ENCODE measurements at places on chromosomes 1 and 21.
A peak's percentile ranks its signal among the peaks of the same experiment; 100 is the strongest.

DNA sequence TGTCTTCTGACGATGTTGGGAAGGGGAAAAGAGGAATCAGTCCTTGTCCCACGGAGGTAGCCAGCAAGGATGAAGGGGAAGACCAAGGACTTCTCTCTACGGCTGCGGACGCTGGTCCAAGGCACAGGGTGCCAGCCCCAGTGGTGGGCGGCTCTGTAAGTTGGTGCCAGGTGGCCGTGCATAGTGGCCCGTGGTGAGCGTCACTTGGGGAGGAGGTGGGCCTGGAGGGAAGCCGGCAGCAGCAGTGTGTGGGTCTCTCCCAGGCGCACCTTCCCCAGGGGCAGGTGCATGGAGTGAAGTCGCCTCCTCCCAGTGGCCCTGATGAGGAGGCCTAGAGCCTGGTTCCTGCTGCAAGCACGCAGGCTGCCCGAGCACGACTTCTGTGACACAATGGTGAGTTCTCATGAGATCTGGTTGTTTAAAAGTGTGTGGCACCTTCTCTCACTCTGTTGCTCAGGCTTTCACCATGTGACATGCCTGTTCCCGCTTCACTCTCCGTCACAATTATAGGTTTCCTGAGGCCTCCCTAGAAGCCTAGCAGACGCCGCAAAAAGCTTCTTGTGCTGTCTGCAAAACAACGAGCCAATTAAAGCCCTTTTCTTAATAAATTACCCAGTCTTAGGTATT lies 43.6 kb upstream of the TIAM1 start:
- DNase-seq = no peak

GRCh38 chr1:156705918-156706656 lies 704 bp upstream of the CRABP2 start:
- DNase-seq = peak; percentile 59

DNA sequence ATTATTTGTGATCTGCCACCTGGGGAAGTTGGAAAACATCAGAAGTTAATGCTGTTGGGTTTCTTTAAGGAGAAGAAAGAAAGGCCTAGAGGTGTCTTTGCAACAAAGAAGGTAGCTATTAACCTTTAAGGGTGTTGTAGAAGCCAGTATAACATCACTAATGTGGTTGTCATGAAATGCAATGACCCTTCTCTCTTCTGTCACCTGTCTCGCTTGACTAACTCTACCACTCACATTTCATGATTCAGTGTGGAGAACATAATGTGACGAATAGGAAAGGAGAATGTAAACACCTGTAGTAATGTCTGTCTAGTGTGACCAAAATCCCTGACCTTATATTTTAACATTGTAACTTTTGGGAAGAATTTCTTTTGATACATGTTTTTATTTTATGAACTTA lies 211.7 kb upstream of the UBE2U start:
- no peak for DNase-seq

DNA sequence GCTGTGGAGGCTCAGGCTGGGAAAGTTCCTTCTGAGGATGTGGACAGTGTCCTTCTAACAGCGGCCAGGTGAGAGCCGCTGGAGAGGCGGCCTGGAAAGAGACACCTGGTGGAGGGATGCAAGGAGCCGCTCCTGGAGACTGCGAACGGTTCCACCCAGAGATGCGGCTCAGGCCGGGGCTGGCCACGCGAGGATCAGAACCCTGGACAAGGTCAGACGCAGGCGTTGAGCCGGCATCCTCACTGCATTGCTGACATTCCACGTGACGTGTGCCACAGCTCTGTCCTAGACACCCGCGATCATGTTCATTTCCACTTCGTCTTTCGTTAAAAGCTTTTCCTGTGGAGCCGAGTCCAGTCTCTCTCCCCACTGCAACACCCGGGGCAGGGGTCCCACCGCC lies 28.8 kb downstream of the CFAP74 start:
- no peak for DNase-seq

DNA sequence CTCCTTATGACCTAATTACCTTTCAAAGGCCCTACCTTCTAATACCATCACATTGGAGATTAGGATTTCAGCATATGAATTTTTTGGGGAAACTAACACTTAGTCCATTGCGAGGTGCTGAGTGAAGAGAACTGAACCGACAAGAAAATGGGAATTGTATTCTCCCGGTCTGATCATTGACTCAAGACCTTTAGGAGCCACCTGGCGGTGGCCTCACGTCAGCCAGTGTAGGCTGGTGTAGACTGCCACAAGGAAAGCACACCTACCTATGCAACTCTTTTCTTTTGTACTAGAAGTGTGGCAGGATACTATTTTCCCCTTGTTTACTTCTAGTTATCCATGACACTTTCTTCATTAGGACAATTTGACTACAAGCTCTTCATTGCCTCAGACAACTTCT lies 333.5 kb upstream of the B3GALT2 start:
- no peak for DNase-seq

GRCh38 chr1:209412036-209412435 lies 171.5 kb upstream of the CAMK1G start:
- no peak for DNase-seq

DNA sequence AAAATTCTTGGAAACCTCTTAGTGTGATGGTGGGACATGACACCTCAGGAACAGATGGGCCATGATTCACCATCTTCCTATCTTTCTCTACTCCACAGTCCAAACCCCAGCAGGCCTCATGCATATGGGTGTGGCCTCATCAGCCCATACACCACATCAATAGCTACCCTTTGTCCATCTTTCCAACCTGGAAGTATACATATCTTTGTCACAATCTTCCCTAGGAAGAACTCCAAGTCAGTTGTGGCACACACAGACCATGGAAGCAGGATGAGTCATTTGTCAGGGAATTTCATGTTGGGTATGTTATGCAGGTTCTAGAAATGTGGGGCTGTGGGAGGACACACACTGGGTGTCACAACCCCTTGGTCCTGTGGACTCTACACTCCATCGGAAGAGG lies 30.5 kb upstream of the CLCA4 start:
- DNase-seq = no peak

DNA sequence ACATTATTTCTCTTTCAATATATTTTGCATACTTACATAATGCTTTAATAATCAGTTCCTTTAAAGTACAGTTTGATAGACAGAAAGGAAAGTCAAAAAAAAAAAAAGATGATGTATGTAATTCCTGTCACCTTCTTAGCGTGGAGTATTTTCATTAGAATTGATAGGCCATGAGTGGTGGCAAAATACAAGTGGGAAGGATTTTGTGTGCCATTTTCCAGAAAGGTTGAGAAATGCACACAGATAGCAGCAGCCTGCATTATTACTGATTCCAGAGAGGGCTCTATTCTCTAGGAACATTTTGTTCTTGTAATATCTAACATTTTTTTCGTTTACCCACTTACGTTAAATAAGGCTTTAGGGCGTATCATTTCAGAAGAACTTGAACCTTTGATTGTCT lies 475.6 kb downstream of the DSCAM start:
- DNase-seq = no peak

DNA sequence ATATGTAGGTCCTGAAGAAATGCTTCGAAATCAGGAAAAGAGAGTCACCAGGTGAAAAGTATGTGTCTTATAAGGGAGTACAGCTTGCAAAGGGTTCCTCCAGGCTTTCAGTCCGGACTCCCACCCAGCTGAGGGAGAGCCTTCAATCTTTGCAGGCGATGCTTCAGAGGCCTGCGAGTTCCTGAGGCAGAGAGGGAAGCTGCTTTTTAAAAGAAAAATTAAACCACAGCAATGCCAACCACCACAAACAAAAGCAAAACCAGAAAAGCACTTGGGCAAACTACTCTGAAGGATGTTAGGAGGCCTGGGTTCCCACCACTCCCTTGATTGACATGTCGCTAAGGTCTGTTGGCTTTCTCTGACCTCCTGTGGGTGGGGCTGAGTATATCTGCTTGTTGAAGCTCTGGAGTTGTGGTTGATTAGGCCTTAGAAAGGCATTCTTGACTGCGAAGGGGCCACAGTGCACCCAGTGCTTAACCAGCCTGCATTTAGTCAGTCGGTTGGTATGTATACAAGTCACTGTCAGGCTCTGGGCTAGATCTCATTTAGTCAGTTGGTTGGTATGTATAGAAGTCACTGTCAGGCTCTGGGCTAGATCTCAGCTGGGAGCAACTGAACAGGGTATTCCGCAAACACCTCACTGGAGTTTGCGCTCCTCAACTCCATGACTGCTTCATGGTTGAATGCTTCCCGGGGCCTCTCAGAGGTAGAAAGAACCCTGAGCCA lies 1.2 kb downstream of the NIPAL3 start:
- DNase-seq = no peak

DNA sequence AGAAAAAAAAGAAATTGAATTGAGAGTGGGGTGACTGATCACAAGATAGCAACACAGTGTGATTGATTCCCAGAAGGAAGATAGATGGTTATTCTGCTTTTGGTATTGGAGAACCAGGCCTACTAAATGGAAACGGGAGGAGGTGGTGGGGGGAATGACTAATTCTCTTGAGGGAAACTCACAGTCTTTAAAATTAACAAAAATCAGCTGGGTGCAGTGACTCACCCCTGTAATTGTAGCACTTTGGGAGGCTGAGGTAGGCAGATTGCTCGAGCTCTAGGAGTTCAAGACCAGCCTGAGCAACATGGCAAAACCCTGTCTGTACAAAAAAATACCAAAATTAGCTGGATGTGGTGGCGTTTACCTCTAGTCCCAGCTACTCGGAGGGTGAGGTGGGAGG lies 134.6 kb upstream of the PDE4B start:
- DNase-seq = no peak

GRCh38 chr1:26496861-26497260 lies 24.6 kb downstream of the HMGN2 start:
- DNase-seq = no peak

GRCh38 chr1:63593303-63593885 lies at the start of gene PGM1:
TSS of gene PGM1 (plus strand) at chr1:63593411. CDS start at chr1:63593489, 78 bp downstream.
- DNase-seq = peak; percentile 54

GRCh38 chr1:61375082-61375880 lies 292.9 kb downstream of the NFIA start:
- DNase-seq = no peak

DNA sequence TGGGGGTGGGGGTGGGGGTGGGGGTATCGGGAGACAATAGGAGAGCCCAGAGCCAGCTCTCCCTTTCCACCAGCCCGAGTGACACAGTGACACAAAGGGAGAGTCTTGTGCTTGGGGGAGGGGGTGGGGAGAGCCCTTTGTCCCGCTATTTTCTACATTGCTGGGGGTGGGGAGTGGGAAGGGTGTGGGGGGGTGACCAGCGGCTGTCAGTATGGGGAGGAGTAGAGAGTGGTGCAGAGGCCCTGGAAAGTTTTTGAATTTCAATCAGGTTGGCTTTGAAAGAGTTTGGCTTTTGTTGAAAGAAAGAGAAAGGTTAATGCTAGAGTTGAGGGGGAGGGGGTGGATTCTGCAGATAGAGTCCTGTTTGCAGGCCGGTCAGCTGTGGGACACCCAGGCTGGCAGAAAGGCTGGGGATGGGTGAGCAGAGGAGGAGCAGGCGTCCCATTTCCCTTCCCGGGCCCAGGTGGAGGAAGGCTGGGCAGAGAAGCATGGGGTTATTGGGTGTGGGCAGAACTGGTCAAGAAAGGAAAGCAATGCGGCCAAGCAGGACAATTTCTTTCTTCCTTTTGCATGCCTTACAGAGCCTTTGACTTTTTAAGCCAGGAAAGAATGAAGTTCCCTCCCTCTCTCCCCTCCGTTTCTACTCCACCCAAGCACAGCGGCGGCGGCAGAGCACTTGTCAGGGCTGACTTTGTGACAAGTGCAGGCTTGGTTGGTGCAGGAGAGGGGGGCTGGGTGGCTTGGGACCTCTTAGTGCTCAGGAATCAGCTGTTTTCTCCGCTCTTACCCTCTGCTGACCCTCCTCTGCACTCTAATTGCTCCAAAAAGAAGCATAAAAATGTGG lies 96.2 kb downstream of the RNF220 start:
- DNase-seq = no peak

GRCh38 chr21:37829447-37829846 lies 86.8 kb downstream of the KCNJ6 start:
- DNase-seq = no peak

DNA sequence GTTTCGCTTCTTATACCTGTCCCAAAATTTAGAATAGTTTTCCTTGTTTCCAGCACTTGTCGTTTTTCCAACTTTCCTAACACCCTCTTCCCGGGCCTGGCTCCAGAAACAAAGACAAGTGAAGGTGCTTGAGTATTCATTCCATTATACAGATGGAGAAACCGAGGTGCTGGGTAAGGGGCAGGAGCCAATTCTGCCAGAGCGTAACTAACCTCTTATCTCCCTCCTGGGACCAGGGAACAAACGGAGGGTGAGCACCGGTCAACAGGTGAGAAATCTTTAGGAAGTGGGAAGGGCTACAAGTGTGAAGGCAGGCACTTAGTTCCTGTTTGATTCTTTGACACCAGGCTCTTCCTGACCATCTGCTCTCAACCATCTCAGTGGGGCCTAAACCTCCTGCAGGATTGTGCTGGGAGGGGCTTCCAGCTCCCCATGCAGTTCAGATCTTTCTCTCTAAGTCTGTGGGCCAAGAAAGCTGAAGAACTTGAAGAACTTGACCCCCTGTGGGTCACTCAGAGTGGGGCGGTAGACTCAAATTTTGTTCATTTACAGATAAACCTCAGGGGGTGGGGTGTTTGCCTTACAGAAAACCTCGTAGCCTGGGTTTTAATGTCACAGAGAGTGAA lies 8.7 kb downstream of the PLXNA2 start:
- DNase-seq = no peak

DNA sequence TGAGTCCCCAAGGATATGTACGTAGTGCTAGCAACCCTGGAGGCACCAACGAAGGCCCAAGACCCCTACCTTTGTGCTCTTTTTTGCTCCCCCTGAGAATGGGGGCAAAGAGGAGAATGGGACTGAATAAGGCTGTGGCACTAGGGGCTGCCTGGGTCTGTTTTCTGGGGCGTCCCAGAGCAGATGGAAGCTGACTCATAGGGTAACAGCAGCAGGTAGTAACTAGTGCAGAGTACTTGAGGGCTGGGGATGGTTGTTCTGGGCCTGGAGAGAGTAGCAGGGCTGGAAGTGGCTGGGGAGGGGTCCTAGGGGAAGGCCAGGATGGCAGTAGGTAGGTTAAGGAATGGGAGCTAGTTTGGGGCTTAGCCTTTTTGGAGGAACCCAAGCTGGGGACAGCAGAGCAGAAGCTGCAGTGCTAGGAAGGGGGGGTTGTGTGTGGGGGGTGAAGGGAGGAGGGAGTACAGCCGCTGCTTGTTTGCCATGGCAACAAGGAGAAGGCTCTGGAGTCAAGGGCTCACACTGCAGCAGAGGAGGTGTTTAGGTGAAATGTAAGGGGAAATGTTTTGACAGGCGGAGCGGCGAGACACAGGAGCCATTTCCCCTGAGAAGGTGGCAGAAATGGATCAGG lies 1.8 kb downstream of the NCDN start:
- DNase-seq = no peak

GRCh38 chr1:89547563-89548116 lies 23.0 kb downstream of the LRRC8B start:
- no peak for DNase-seq

DNA sequence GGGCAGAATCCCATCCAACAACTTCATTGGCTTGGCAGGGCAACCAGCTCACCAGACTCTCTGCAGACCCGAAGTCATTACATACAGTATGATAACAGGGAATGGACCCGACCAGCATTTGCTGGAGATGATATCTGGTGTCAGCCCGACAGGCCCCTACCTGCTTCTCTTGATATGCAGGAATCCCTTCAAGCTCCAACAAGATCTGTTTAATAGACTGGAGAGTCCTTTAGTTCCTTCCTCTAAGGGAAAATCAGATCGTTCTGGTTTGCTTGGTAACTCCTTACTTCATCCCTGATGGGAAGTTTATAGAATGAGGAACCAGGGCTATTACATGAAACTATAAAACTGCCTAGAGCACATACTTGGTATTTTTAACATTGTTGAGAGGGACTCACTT lies 61.2 kb downstream of the EDARADD start:
- no peak for DNase-seq

GRCh38 chr1:170593173-170594011 lies 61.4 kb downstream of the GORAB start:
- no peak for DNase-seq

GRCh38 chr1:80536461-80536860 lies 1264.3 kb upstream of the ADGRL2 start:
- no peak for DNase-seq

All from stimulated activated CD4-positive, alpha-beta T cell treated with anti-CD3 and anti-CD28 coated beads, TNF-alpha, amount 100 ng/mL, for 4 hours (primary cell).